ENCODE measurements at places on chromosomes 7 and 10. TPM values are rescaled to one million over a fixed set of nuclear protein-coding genes. Genes with fewer than 3 reads are reported as not detected.

Gene CPA4
- 0.62 TPM for total RNA-seq

Gene TRIM24
- 10.0 TPM for total RNA-seq

Gene ATRNL1
- 1.4 TPM for total RNA-seq

Gene GSDME
- total RNA-seq: 33.4 TPM

Gene FBXO24
- 0.14 TPM for total RNA-seq

Gene PRPS1L1
- not detected for total RNA-seq

Gene CCDC201
- total RNA-seq: not detected

Gene MMP21
- 0.38 TPM for total RNA-seq

Gene OR6B1
- total RNA-seq: not detected

Gene PRRT4
- total RNA-seq: 0.43 TPM

Gene LBX1
- total RNA-seq: not detected

Gene PRSS37
- not detected for total RNA-seq

Gene LIPJ
- 0.14 TPM for total RNA-seq

Gene NCOA4
- 99.0 TPM for total RNA-seq

GRCh38 chr7:105715528-105715927 lies 134.2 kb upstream of the EFCAB10 start:
- no peak for DNase-seq

DNA sequence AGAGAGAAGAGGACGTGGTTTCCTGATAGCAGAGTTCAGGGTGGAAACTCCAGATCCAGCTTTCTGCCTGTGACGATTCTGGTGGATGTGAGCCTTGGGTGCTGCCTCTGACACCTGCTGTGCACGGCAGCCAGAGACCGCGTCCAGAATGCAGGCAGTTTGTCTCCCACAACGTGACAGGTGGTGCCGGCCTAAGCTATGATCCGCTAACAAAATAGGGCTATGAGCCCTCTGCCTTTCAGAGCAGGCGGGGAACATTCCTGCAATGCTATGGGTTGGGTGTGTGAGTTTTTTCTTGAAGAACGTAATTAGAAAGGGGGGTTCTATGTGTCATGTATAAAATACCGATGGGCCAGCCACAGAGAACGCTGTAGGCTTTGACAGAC lies 297.3 kb upstream of the PRKCQ start:
- no peak for DNase-seq

DNA sequence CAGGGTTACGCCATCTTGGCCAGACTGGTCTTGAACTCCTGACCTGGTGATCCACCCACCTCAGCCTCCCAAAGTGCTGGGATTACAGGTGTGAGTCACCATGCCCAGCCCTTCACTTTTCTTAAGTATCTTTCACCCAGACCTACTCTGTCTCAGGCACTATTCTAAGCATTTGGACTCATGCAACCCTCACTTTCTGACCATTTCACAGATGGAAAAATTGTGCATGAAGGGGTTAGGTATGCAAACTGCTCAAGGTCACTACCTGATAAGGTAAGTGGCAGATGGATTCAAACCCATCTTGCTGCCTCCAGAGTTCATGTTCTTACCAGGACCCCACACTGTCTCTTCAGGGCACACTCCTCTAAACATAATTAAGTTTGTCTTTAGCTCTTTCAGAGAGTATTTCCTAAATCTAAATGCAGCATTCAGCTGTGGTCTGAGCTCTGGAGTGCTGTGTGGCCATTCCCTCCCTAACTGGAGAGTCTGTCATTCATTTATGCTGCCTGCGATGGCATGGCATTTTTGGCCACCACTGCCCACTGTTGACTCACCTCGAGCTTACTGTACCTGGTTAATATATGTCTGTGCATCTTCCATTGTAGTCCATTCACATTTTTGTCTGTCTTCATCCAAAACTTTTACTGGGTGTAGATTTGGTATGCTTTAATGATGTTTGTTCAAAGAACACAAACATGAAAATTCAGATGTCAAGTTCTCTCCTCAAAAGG lies 88.4 kb downstream of the CCDC71L start:
- DNase-seq: no peak

- no peak for DNase-seq
These were observed 11.4 kb downstream of the GIMAP6 start for GRCh38 chr7:150620617-150621371.

GRCh38 chr10:87829986-87830729 lies 12.1 kb upstream of the ATAD1 start:
- DNase-seq: no peak

GRCh38 chr10:16141499-16141898 lies 281.2 kb upstream of the MINDY3 start:
- no peak for DNase-seq

DNA sequence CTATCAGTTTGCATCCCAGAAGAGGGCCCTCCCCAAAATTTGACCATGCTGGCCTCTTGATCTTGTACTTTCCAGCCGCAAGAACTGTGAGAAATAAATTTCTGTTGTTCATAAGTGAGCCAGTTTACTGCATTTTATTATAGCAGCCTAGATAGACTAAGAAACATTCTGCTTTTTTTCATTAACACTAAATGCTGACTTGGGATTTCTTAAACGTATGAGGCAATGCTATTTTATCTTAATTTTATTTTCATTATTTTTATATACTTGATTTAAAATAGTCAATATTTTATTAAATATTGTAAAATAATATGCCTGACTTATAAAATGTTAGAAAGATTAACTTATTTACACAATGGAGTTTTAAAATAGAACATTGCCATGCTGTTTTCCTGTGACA lies 341.8 kb upstream of the CNTNAP2 start:
- no peak for DNase-seq

DNA sequence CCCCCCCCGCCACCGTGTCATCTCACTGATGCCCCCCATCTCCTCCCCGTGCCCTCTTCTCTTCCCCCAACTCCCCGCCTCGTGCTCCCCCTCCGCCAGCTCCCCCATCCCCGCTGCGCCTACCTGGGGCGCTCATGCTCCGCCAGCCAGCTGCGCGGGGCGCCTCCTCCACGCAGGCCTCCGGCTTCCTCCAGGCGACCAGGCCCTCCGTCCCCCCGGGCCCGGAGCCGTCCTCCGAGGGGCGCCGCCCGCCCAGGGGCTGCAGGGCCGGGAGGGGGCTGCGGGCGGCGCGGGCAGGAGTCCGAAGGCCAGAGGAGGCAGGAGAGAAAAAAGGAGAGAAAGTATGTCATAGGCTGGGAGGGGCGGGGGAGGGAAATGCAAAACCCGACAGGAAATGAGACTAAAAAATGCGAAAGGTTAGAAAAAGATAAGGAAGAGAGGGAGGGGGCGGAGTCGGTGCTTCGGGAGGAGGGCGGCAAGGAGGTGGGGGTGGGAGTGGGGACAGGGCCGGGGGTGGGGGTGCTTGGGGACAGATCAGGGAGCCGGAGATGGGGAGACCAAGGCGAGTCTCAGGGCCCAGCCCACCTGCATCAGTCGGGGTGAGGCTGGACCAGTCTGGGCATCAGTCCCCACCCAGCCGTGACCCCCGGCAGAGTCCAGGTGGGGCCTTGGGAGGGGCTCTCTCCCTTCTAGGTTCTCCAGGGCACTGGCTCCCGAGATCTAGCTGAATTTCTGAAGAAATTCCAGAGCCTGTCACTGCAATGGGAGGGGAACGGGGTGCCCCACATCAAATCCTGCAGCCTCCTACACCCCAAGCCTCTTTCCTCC lies at the start of gene CARD11:
CARD11 (minus strand) TSS at position 324 of the 828 bp plus-strand sequence. CDS start 85,361 bp downstream, outside the sequence.
- no peak for DNase-seq

GRCh38 chr10:7944215-7944480 lies 110.3 kb upstream of the GATA3 start:
- no peak for DNase-seq

GRCh38 chr10:1519391-1519790 lies 217.9 kb downstream of the ADARB2 start:
- no peak for DNase-seq

DNA sequence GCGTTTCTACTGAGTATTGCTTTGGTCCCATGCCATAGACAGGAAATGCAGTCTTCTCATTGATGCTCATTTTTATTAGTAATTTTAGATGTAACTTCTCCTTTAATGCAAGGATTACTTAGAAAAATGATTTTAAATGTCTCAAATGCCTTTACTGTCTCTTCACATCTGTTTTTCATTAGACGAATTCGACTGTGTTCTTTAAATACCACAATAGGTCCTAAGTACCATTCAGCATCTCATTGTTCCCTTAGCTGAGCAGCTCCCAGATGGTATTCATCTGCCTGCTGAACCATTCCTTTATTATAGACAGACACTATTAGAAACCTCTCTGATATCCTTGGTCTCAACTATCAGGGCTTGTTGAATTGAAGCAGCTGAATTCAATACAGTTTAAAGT lies 113.6 kb downstream of the LSMEM1 start:
- no peak for DNase-seq

- no peak for DNase-seq
These were observed 68.9 kb downstream of the PTPRZ1 start for GRCh38 chr7:121941830-121942229.

DNA sequence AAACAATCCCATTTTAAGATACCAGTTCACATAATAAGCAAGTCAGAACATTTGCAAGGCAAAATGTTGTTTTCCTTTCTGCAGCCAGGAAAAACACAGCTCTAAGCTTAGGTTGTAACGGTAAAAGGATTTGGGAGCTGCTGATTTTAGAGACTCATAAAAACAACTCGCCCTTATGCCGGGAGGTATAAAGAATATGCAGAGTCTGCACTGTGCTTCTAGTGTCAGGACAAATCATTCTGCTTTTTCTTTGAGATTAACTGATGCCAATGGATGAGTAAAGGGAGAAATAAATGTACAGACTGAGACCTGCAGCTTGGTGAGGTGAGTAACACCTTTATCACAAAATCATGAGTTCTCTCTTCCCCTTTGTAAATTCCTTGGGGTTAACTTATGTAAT lies 2.0 kb upstream of the SFR1 start:
- no peak for DNase-seq

DNA sequence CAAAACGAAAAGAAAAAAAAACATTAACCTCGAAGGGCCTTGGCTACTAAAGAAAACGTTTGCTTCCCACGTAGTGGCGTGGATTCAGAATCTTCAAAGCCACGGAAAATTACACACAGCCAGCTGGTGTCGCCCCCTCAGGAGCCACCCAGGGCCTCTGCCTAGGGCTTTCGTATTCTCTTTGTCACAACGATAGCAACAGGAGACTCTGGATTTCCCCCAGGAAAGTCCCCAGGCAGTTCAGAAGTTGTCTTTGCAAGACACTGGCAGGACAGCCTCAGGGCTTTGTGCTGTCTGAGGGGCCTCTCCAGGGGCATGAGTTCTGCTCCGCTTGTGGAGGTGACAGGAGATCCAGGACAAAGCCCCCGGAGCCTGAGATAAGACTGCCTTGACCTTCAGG lies 150.2 kb upstream of the INSYN2A start:
- no peak for DNase-seq

DNA sequence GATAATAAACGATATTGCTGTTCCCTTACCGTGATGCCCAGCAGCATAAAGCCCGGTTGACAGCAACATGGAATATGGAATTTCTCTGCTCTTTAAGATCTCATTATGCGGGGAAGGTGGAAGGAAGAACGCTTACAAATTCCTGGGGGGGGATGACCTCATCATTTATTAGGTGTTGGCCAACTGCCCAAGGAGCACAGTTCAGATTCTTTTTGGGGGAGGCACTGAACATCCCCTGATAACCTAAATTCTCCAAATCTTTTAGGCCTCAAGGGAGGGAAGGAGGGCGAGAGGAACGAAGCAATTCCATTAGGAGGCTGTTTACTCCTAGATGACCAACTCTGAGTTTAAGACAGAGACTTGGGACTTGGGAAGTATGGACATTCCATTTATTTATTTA lies 5.2 kb upstream of the COL26A1 start:
- DNase-seq: no peak

DNA sequence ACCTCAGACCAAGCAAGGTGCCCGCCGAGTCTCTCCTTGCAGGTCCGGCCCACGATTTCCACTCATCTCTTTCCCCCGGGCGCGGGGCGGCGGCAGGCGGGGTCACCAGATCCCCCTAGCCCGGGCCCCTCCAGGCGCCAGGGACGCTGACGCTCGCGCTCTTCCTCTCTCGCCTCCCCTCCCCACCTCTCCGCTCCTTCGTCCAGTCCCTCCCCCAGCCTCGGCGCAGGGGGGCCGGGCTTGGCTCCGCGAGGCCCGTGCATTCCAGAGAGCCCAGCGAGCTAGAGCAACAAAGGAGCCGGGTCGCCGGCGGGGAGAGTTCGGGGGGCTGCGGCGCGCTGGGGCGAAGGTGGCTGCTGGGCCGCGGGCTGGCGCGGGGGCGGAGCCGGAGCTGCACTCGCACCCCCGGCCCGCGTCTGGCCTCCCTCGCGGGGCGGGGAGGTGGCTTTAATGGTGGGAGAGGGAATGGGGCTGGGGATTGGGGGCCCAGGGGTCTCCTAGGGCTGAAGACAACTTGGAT lies at the start of gene SMO:
SMO (plus strand) TSS at position 262 of the 520 bp plus-strand sequence. CDS start 519 bp downstream, outside the sequence.
- DNase-seq: peak; percentile 88

GRCh38 chr10:4522296-4523000 lies 303.6 kb upstream of the AKR1E2 start:
- DNase-seq: no peak
